ENCODE measurements at places on chromosomes 3 and 15. TPM values are rescaled to one million over a fixed set of nuclear protein-coding genes. Genes with fewer than 3 reads are reported as not detected.

LTK gene
- total RNA-seq: 0.16 TPM

MYH15 gene
- total RNA-seq: 0.20 TPM

ACSBG1 gene
- total RNA-seq: 5.5 TPM

GXYLT2 gene
- total RNA-seq: 0.82 TPM

SAMD7 gene
- total RNA-seq: not detected

DUOX2 gene
- 0.02 TPM for total RNA-seq

NEK4 gene
- total RNA-seq: 52.3 TPM

DNA sequence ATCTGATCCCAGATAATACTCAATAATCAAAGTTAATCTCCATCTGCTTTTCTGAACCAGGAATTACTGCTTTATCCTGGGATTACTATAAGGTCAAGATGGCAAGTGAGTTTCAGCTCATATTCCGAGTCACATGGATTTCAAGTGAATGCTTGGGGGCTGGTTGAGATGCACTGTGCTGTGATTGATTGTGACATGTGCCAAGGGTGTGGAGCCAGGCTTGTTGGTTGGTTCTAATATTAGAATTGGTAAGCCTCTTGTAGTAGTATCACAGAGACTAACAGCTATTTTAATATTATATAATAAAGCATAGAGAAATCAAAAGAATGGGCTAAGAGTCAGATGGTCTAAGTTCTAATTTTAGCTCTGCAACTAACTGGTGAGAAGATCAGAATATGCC lies 74.2 kb upstream of the ICE2 start:
- DNase-seq: no peak
- no peaks in the 10 kb centered on the region for H3K4me1 ChIP-seq
- H3K27ac ChIP-seq: no peak overlapping the region
- H3K36me3 ChIP-seq: no peaks in the 10 kb centered on the region
- no peak overlapping the region for H3K4me3 ChIP-seq
- H3K27me3 ChIP-seq: no peaks in the 10 kb centered on the region

- H3K36me3 ChIP-seq: no peaks in the 10 kb centered on the region
- H3K27me3 ChIP-seq: no peaks in the 10 kb centered on the region
- H3K27ac ChIP-seq: no peak overlapping the region
Observed at GRCh38 chr3:130839813-130840212, 54.1 kb upstream of the ATP2C1 start.

DNA sequence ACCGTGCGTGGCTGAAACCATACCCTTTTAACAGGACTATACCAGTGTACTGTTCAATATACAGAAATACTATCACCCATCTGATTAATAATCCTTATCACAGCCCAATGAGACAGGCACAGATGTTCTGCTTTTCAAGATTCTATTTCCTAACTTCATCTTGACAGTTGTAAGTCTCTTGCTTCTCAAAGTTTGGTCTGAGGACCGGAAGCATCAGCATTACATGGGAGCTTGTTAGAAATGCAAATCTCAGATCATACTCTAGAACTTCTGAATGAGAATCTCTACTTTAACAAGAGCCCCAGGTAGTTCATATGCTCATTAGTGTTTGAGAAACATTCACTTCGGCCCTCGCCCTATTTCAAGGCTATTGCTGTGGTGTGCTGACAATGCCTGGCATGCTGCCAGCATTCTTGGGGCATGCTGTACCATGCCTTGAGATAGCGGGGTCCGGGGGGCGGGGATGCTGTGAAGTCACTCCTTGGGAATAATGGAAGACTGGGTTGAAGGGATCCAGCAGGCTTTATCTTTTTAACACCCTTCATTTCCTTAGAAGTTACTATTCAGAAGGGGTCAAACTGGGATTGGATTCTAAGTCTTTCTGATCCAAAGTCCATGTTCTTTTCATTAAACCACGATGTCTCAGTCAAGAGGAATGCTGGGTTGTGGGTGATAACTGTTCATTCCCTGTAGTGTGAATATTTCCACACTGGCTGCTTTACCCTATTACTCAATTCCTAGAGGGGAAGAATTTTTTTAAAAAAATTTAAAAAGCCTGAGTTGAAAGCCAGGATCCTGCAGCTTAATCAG lies 194.7 kb downstream of the LPP start:
- no peak overlapping the region for H3K27ac ChIP-seq
- H3K27me3 ChIP-seq: no peaks in the 10 kb centered on the region
- DNase-seq: no peak
- peaks cover 20% of the 10 kb centered on the region for H3K4me1 ChIP-seq
- H3K4me3 ChIP-seq: no peak overlapping the region

- H3K4me1 ChIP-seq: no peaks in the 10 kb centered on the region
- no peaks in the 10 kb centered on the region for H3K36me3 ChIP-seq
- no peak overlapping the region for H3K4me3 ChIP-seq
Observed at GRCh38 chr3:23189187-23189586, 13.9 kb upstream of the UBE2E2 start.

- no peaks in the 10 kb centered on the region for H3K36me3 ChIP-seq
- no peak overlapping the region for H3K4me3 ChIP-seq
- H3K4me1 ChIP-seq: peaks cover 26% of the 10 kb centered on the region
- no peak overlapping the region for H3K27ac ChIP-seq
- no peak for DNase-seq
- H3K27me3 ChIP-seq: peaks cover 29% of the 10 kb centered on the region
Observed at GRCh38 chr15:27683121-27683520, 416.0 kb downstream of the OCA2 start.

DNA sequence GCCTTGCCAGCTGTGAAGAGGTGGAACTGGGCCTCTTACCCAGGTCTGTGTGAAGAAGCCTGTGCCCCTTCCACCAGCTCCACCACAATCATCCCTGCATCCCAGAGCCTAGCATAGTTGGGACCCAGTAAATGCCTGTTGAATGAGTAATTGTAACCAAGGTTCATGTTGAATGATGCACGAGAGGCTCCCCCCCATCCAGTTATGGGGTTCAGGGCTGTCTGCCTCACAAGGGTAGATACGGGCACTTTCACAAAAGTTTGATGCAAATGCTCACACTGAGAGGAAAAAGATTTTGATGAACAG lies 29.5 kb upstream of the TSEN2 start:
- no peak overlapping the region for H3K4me3 ChIP-seq
- no peaks in the 10 kb centered on the region for H3K4me1 ChIP-seq
- H3K36me3 ChIP-seq: no peaks in the 10 kb centered on the region
- no peak overlapping the region for H3K27ac ChIP-seq

GRCh38 chr3:115927197-115927596 lies 303.9 kb downstream of the GAP43 start:
- H3K27ac ChIP-seq: no peak overlapping the region
- peaks cover 4% of the 10 kb centered on the region for H3K36me3 ChIP-seq
- no peak for DNase-seq

- no peak overlapping the region for H3K4me3 ChIP-seq
- no peak for DNase-seq
- H3K27me3 ChIP-seq: no peaks in the 10 kb centered on the region
- H3K4me1 ChIP-seq: no peaks in the 10 kb centered on the region
Observed at GRCh38 chr15:59976480-59977271, 27.4 kb upstream of the FOXB1 start.

- no peak for DNase-seq
- H3K27ac ChIP-seq: peak overlapping the region; percentile 48
- H3K27me3 ChIP-seq: peaks cover 6% of the 10 kb centered on the region
Observed at GRCh38 chr3:123344175-123344906, 104.5 kb downstream of the ADCY5 start.

DNA sequence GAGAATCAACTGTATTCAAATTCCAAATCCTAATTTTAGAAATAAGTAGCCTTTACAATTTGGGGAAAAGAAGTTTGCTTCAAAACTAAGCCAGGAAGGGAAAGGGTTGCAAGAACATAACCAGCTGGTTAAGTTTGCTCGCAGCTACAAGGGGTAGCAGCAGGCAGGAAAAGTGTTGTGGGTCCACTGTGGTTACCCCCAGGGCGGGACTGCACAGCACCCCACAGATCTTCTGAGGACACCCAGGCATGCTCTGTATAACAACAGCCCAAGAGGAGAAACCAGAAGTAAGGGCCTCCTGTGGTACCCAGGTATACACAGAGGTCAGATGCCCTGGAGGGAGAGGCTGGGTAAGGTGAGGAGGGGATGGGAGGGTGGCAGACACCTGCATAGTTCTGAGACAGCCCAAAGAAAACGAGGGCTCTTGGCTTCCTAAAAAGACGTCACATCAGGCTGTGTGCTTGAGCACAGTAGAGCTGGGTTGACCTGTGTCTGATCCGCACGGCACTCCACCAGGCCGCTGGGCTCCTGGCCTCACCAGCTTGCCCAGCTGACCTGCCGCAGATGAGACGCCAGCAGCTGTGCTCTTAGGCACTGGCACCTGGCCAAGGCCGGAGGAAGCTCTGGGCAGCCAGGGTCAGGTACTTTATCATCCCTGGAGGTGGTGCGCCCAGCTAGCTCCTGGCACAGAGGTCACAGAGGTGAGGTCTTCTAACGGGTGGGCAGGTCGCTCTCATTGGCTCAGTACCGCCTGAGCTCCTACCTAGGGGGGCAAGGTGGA lies 81.8 kb upstream of the SNRPA1 start:
- no peaks in the 10 kb centered on the region for H3K36me3 ChIP-seq
- H3K4me3 ChIP-seq: no peak overlapping the region
- no peak overlapping the region for H3K27ac ChIP-seq
- DNase-seq: no peak
- peaks cover 4% of the 10 kb centered on the region for H3K4me1 ChIP-seq
- H3K27me3 ChIP-seq: no peaks in the 10 kb centered on the region

DNA sequence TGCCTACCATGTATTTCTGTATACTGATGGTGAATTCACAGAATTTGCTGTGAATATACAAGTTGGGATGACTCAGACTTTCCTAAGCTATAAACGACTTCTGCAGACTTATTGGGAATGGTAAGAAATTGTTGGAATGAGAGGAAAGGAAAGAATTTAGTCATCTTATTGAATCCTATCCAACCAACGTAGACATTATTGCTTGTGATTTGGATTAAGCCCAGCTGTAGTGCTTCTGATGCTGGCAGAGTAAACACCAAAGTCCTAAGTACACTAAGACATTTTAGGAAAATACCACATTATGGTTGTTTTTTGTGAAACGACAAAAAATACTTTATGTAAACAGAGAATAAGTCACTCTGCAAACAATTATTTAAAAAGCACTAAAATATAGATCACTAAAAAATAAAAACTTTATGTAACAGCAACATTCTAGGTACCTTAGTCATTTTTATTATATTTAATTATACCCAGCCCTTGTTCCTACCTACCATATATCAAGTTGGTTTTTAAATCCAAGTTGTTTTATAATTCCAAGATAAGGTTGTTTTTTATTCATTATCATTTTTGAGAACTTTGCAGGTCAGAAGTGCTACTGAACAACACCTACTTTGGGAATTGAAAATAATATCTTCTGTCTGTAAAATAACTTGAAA lies 99.2 kb upstream of the MLF1 start:
- H3K4me3 ChIP-seq: no peak overlapping the region
- no peak for DNase-seq
- H3K27me3 ChIP-seq: no peaks in the 10 kb centered on the region
- H3K27ac ChIP-seq: no peak overlapping the region

DNA sequence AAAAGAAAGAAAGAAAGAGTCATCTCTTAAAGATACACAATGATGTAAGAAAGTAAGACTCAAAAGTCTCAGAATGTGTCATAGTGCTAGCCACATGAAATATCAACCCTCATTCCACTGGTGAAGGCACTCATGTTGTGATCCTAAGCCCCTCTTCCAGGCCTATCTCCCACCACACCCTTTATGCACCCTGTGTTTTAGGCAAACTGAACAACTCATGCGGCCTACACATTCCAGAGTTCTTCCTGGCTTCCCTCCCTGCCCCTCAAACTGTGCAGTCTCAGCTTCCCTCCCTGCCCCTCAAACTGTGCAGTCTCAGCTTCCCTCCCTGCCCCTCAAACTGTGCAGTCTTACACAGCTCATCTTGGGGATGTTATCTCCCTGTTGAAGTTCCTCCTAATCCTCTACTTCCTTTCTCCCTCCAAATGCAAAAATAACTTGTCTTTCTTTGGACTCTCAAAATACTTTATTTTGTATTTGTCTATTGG lies 69.0 kb upstream of the FNDC3B start:
- H3K27ac ChIP-seq: peak overlapping the region; percentile 39
- DNase-seq: no peak
- no peaks in the 10 kb centered on the region for H3K27me3 ChIP-seq

DNA sequence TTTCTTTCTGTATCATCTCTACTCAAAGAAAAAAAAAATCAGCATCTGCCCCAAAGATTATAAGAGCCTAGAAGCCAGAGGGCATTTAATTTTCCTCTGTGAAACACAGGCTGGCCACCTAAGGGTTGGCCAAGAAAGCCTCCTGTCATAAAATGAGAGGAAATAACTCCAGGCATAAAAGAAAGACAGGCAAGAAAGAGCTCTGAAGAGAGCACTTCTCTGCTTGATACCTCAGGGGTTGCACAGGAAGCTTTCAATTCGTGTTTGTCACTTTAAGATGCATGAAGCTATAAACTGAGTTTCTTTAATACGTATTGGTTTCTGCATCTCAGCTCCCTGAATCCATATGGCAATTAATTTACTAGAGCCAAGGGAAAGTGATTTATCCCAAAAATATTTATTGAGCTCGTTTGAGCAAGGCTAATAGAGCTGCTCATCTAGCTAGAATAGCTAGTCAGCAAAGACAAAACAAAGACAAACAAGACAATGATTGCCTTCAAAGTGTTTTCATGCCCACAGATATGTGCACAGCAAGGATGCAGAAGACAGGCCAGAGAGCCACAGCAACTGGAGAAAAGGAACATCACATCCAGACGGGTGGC lies 35.5 kb downstream of the ATP8B4 start:
- H3K4me3 ChIP-seq: no peak overlapping the region
- H3K4me1 ChIP-seq: no peaks in the 10 kb centered on the region
- no peak for DNase-seq
- no peaks in the 10 kb centered on the region for H3K27me3 ChIP-seq
- H3K36me3 ChIP-seq: no peaks in the 10 kb centered on the region

DNA sequence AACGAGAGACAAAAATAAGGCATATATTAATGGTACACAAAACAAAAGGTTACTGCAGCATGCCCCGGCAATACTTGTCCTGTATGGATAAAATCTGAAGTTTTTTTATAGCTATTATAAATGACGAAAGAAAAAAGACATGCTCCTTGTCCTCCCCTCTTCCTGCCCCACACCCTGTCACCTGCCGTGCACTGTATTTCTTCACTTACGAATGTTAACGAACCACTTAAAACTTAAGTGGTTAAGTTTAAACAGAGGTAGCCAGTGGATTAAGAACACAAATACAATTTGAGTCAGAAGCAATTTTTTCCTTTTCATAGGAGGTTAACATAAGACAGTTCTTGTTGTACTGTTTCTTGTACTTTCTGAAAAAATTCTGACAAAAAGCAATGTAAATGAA lies 799.1 kb upstream of the NECTIN3 start:
- H3K36me3 ChIP-seq: no peaks in the 10 kb centered on the region
- no peak overlapping the region for H3K27ac ChIP-seq
- no peaks in the 10 kb centered on the region for H3K27me3 ChIP-seq
- H3K4me1 ChIP-seq: peaks cover 6% of the 10 kb centered on the region
- no peak overlapping the region for H3K4me3 ChIP-seq
